ENCODE measurements at places on chromosomes 5 and 9.

DNA sequence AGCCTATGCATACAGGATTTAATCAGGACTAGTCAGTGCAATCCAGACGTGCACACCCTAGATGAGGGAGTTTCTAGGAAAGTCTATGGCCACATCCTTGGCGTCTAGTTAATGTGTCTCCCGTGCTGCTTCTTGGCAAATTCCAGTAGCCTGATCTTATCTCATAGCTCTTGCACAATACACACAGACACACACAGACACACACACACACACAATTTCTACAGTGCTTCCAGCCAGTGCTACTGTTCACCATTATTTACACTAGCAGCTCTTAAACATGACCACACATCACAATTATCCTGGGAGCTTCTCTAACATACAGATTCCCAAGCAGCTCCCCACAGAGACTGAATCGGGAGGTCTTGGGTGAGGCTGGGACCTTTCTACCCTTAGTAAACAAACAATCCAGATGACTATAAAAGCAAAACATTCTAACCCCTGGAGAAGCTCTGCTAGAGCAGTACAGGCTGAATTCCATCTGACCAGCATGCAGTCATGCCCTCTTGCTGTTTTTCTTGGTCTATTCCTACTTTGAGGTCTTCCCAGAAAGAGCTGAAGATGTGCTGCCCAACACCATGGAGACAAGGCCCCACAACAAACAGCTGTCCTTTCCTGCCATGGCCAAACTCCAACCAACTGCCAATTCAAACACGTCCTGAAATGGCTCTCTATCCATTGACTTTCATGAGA is 236.6 kb downstream of the DEPDC1B start:
- no peak for DNase-seq

GRCh38 chr5:39471836-39472508 is 47.2 kb upstream of the DAB2 start:
- no peak for DNase-seq

- DNase-seq: no peak
These were observed 120.5 kb downstream of the MARCHF3 start for GRCh38 chr5:126909856-126910255.

DNA sequence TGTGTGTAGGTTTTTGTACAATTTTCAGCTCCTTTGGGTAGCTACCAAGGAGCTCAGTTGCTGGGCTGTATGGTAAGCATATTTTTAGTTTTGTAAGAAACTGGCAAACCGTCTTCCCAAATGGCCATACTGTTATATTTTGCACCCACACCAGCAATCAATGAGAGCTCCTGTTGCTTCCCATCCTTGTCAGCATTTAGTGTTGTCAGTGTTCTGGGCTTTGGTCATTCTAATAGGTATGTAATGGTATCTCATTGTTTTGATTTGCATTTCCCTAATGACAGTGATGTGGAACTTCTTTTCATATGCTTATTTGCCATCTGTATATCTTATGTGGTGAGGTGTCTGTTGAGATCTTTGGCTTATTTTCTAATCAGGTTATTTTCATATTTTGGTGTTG is 320.1 kb downstream of the MLLT3 start:
- DNase-seq: no peak

DNA sequence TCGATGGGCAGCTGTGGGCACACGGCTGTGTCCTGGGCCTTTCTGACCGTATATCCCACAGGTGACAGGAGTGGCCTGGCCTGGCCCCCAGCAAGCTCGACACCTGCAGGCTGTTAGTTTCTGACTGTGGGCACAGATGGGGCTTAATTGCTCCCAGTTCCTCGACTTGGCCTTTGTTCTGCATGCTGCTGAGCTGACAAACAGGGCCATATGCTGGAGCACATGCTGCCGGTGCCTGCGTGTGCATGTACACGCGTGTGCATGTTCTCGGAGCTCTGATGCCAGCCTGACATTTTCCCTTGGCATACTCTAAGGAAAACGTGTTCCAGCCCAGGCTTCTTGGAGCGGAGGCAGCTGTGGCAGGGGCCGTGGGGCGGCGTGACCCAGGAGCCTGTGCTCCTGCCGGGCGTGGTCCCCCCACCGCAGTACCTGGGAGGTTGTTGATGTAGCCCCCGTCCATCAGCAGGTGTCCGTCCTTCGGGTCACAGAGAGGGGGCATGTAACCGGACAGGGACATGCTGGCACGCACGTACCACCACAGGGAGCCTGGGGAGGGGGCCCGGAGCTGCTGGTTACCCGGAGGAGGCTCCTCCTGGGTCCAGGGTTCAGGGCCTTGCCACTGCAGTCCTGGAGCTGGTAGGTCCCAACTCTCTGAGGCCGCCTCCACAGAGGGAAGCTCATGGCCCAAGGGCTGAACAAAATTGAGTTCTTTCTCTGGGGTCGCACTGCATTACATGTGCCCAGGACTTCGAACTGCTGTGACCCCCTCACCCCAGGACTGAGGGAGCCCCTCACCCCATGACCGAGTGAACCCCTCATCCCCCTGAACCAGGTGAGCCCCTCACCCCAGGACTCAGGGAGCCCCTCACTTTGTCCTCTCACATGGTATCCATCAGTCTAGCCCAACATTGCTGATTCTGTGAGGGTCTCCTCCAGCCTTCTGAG is 4.1 kb upstream of the NSMF start:
- no peak for DNase-seq

- no peak for DNase-seq
These were observed 30.1 kb downstream of the PPARGC1B start for GRCh38 chr5:149759986-149760853.

GRCh38 chr5:119077444-119077843 is 6.6 kb downstream of the DMXL1 start:
- DNase-seq: no peak

- no peak for DNase-seq
These were observed 341.8 kb downstream of the PIK3R1 start for GRCh38 chr5:68557162-68557936.

DNA sequence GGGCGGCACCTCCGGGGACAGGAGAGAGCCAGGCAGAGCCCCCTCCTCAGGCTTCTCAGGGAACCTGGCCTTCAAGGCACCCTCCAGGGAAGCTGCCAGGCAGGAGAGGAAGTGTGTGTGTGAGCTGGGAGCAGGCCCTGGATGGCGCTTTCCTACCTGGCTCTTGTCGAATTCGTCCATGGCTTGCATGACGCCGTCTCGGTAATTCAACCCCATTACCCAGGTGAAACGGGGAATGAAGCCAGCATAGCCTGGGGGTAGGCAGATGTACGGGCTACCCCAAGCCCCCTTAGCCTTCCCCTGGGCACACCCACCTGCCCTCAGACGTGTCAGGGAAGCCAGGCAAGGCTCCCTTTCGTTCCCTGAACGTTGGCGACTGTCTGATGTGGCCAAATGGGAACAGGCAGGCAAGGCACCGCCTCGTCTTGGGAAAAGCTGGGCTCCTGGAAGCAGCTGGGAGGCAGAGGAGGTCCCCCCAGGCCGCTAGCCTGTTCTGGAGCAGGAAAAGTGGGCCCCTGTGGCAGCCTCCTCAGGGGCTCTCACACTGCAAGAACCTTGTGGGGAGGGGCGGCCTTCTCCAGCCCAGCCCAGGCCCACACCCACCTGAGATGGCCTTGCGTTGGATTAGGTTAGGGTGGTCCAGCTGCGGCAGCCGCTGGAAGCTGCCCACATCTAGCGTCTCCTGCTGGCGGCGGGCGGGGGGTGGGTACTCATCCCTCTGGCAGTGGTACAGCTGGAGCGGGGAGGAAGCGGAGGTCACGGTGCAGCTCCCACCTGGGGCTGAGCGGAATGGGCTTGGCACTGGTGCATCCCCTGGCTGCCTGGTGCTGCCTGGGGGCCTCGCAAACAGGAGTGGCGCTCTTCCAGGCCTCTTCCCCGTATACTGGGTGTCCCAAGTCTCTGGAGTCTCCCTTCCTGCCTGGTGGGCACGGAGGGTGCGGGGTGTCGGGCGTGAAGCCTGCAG is 3.7 kb downstream of the TUBB4B start:
- no peak for DNase-seq

DNA sequence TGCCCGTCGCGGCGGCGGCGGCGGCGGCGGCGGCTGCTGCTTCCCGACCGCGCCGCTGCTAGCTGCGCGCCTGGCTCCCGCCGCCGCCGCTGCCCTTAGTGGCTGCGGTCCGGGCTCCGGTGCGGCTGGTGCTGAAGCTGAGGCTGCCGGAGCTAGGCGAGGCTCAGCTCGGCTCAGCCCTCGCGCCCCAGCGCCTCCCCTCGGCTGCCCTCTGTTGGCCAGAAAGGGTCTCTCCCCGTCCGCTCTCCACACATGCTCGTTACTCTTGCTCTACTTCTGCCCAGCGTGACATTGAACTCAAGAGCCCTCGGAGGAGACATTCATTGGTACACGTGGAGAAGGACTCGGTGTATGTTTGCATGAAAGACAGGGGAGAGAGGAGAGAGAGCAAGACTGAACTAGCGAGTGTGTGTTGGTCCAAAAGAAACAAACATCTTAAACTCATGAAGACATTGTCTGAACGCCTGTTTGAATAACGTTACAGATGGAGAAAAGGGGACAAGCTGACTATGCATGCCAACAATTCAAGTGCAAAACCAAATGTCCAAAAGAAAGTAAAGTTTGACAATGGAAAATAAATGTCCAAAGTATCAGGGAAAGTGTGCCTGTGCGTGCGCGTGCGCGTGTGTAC is at the start of gene HCN1:
HCN1 (minus strand) TSS at position 175 of the 631 bp plus-strand sequence.
- no peak for DNase-seq

DNA sequence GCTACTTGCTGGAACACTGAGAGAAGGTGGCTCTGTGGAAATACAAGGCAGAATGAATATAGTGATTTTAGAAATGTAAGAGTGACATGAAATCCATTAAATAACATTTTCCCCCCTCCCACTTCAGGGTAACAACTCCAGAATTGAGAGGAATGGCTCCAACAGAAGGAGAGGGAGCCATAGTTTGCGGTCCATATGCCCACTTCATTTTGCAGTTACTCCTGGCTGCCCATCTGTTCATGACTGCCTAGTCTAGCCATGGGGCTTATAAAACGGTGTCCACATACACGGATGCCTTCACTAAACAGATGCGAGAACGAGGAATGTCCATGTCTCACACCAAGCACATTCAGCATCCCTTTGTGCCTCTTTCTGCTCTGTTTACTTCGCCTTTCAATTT is 186.7 kb downstream of the TMEM38B start:
- DNase-seq: no peak

DNA sequence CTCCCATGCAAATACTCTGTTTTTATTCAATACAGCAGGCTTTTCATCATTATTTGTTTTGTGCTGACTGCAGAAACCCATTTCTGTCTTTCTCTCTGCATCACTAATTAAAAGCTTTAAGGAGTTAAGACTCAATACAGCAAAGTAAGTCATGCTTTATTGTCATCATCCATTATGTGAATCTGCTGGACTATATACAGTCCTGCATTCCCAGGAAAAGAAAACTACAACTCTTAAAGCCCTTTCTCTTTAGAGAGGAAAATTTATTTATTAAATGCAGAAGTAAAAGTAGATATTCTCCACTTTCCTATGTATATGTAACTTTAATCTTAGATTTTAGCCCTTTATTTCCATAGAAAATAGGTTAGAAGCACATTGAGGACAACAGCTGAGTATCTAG is 706.6 kb upstream of the RGMB start:
- DNase-seq: no peak

DNA sequence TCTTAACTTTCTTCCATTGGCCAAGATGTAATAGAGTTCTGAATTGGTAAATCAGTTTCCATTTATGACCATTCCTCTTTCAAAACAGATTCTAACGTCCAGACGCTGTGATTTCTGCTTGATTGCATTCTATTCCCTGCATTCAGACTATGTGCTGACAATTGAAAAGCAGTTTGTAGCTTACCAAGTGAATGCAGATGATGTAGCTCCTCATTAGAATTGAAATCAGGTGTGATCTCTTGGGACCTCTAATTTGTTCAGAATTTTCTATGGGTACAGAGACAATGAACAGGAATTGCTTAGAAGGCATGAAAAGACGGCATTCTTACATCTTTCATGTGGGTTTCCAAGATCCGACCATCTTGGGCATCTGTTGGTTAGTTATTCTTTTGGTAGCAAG is 191.9 kb downstream of the NTRK2 start:
- no peak for DNase-seq

DNA sequence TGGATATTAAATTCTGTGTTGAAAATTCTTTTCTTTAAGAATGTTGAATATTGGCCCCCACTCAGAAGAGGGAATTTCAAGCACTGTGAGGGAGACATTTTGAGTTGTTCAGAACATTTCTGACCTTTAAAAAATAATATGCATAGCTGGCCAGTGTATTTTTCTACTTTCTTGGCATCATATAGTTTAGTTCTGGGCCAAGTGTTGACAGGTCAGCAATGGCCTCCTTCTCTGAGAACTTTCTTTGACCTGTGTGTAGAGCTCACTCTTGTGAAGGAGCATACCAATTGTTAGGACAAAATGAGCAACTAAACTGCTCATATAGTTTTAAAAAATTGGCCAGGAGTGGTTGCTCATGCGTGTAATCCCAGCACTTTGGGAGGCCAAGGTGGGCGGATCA is 376.0 kb downstream of the LRRC70 start:
- DNase-seq: no peak

GRCh38 chr9:130952065-130952762 is 13.2 kb upstream of the FIBCD1 start:
- DNase-seq: no peak

DNA sequence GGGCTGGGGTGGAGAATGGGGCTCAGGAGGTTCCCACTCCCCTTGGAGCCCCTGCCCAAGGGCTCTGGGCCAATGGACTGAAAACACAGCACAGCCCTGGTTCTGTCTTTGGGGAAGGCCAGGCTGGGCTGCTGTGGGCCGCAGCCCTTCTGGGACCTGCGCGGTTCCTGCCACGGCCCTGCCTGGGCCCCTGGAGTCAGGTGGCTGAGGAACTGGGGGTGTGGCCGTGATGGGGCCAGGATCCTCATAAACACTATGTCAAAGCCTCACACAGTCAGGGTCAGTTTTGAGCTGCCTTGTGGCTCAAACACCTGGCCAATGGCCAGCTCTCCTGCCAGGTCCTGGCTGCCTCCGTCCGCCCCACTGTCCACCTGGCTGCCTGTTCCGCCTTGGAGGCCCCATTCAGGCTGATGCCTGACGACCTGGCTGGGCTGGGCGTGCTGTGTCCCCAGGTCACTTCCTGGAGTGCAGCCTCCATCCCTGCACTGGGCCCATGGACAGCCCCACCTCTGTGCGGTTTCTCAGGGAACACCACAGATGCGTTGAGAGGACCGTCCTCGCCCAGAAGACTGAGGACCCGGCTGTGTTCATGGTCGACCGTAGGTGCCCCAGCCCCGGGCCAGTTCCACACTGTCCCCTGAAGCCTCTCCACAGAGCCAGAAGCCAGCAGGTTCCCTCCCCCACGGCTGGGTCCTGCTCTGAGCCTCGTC is 27.5 kb downstream of the PAEP start:
- DNase-seq: no peak

DNA sequence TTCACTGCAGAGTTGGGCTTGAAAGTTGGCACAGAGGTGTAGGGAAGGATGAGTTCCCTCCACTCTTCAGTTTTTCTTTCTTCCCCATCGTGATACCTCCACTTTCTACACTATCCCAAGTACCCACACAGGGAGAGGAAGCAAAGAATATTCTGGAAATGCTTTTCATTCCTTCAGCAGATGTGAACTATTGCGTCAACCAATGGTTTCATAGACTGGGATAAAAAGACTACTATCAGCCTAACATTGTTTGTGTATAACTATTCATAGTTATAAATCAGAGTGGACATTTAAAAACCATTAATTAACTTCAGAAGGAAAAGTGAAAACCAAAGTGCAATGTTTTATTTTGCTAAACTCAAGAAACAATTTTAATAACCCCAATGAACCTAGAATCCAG is 63.6 kb upstream of the MAMDC2 start:
- DNase-seq: no peak

All from LoVo (cell line).